EH (cell line): ENCODE measurements at places on chromosomes 4 and X.

DNA sequence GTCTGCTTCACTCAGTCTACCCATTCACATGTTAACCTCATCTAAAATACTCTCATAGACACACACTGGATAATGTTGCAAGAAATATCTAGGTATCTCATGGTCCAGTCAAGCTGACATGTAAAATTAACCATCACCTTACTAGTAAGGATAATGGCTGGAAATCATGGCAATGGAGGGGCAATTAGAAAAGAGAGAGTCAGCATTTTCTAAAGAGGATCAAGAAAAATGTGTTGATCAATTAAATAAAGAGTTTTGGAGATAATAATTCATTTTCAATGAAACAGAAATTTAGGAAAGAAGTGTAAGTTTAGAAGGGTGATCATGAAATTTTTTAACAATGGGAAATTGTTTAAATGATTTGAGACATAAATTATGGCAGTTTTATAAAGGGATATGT is 1914.1 kb upstream of the IGFBP7 start:
- DNase-seq = no peak

GRCh38 chr4:110550260-110550659 is 72.6 kb downstream of the PITX2 start:
- DNase-seq = peak; percentile 9

DNA sequence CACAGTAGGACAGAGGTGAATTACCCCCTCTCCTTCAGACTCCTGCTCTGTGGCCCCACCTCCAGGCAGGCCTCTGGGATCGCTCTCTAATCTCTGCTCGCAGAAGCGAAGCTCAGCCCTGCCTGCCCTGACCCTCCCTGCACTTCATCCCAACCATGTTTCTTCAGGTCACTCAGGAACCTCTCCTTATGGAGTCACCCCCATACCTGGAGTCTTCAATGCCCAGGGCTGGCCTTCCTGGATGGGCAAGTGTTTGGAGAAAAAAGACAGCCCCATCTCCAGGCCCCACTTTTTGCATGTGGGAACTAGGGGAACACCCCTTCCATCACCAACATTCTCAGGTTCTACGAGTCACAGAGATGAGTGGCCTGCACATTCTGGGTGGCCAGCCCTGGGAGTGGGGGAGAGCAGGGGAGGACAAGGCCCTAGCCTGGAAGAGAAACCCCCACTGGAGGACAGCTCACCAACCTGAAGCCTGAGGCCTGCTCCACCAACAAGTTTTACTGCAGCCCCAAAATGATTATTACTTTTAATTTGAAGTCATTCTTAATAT is 90.8 kb downstream of the PPP2R2C start:
- DNase-seq = no peak

DNA sequence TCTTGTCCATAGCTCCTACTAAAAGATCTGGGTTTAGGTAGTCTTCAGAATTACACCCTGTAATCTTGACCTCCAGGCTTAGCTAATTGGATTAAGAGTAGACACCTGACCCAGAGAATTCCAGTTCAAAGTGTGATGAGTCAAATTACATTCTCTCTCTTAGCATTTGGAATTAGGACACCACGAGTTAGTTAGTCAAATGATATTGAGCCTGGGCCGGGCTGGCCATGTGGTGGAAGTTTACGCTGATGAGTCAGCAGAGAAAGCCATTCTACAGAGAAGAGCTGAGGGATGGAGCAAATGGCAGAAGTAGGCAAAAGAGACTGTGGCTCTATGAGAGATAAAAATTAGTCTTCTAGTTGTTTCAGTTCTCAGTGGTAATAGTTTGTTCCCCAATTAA is 31.1 kb downstream of the CEP44 start:
- DNase-seq = peak; percentile 71

DNA sequence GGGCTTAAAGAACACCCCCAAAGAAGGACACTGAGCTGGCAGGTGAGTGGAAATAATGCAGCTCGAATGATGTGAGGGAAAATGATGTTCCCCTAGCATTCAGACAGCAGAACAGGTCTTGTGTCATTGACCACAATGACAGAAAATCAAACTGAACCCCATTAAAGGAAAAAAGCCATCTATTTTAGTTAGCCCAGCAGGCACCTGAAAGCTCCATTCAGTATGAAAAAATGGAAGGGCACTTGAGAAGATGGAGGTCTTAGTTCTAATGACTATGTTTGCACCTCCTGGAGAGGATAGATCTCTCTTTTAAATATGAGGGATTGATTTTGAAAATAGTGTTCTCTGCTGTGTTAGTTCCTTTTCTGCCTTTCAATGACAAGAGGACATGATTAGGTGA is 323.1 kb downstream of the NKX6-1 start:
- DNase-seq = no peak
